ENCODE measurements at places on chromosomes 16 and 17. TPM values are rescaled to one million over a fixed set of nuclear protein-coding genes. Genes with fewer than 3 reads are reported as not detected.

HOXB1 gene
- not detected for total RNA-seq

DNA sequence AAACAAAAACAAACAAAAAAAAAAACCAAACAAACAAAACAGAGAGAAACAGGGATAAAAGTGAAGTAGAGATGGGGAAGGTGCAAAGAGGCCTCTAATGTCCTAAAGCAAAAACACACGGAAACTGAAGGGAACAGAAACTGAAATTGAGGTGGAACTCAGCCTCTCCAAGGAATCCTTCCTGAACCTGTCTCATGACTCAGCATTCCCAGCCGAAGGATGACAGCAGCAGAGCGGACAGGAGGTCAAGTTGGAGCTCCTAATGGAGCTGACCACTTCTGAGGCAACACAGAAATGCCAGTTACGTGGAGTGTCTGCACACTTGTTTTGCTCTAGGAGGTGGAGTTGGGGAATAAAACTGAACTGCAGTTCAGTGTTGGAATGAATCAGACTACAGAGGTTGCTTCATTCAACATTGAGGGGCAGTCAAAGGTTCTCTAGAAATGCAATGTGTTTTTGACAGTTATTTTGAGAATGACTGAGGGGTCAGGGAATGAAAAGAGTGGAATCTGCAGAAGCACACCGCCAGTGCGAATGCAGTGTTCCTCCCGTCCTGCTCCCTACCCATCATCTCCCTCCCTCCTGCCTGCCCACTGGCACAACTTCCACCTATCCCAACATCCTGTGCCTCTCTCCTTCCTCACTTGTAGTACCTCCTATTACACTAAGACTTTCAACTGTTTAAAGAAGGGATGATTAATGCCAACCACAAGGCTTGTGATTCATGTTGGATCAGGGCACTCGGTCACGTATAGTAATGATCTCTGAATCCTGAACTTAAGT, 6.3 kb downstream of the UBE2O start:
- H3K27me3 ChIP-seq, result no peaks in the 10 kb centered on the region
- DNase-seq, result no peak
- H3K36me3 ChIP-seq, result no peaks in the 10 kb centered on the region
- no peak overlapping the region for H3K4me3 ChIP-seq
- H3K27ac ChIP-seq, result no peak overlapping the region

GRCh38 chr17:4249452-4250029, 14.2 kb downstream of the ANKFY1 start:
- DNase-seq, result no peak
- H3K27me3 ChIP-seq, result no peaks in the 10 kb centered on the region
- no peak overlapping the region for H3K4me3 ChIP-seq
- H3K4me1 ChIP-seq, result peaks cover 10% of the 10 kb centered on the region

- no peaks in the 10 kb centered on the region for H3K36me3 ChIP-seq
- no peak overlapping the region for H3K27ac ChIP-seq
- no peak overlapping the region for H3K4me3 ChIP-seq
- no peaks in the 10 kb centered on the region for H3K27me3 ChIP-seq
Observed at GRCh38 chr17:38466346-38467315, 38.4 kb downstream of the ARHGAP23 start.

Data from CD4-positive, alpha-beta T cell (primary cell).